ENCODE measurements at places on chromosomes 3 and 15. TPM values are rescaled to one million over a fixed set of nuclear protein-coding genes. Genes with fewer than 3 reads are reported as not detected.

DNA sequence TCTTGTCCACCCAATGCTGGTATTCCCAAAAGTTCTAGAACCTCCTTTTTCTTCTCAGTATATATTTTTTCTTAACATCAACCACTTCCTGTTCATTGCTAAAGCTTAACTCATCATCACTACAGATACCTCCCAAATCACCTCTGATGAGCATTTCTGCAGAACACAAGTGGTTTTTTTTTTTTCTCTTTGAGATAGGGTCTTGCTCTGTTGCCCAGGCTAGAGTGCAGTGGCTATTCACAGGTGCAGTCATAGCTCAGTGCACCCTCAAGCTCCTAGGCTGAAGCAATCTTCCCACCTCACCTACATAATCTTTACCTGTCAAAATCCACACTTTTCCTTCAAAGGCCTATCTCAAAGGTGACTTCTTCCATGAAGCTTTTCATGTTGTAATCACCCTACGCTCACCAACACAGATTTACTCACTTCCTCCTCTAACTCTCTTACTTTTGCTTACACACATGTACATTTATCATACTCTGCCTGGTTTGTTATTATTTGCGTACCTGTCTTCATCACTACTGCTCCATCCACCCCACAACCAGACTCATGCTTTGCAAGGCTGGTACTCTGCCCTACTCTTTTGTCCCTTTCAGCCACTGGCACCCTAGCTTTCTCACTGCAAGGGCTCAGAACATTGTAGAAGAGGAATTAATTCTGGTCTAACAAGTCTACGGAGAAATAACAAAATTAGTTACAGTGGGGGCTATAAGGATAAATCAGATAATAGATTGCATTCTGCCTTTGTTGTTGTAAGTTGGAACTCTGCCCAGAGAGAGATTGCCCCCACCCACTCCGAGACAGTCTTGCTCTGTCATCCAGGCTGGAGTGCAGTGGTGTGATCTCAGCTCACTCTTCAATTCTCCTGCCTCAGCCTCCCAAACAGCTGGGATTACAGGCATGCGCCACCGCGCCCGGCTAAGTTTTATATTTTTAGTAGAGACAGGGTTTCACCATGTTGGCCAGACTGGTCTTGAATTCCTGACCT lies 27.5 kb downstream of the HERC1 start:
- DNase-seq = no peak

DNA sequence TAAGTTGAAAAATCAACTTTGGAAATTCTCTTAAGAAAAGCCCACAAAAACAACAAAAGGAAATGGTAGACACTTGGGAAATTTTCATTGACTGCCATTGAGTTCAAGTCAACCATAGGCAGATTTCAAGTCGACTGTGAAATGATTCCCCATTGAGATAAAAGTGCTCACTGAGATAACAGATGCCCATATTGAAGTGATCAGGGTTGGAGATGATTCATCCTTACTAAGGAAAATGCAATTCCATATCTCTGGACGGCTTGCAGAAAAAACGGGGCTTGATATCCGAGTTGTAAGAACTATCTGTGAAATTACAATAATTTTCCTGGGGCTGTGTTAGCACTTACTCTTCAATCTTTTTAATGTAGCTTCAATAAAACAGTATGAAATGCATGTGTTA lies 373.1 kb upstream of the THRB start:
- no peak for DNase-seq

- no peak for DNase-seq
Measured at GRCh38 chr3:78046566-78046965, 1006.7 kb downstream of the ROBO2 start.

- DNase-seq = peak; percentile 43
Measured at GRCh38 chr3:58333206-58334012, 717 bp downstream of the PXK start.

- no peak for DNase-seq
Measured at GRCh38 chr3:20235796-20236195, 49.8 kb upstream of the SGO1 start.

Gene STRA6
- total RNA-seq = 0.45 TPM

Gene HDGFL3
- total RNA-seq = 46.4 TPM

Gene DGKG
- 0.15 TPM for total RNA-seq

Gene EPHB1
- 17.4 TPM for total RNA-seq

All from renal cortical epithelial cell (primary cell).